ENCODE measurements at places on chromosomes 3 and 15. TPM values are rescaled to one million over a fixed set of nuclear protein-coding genes. Genes with fewer than 3 reads are reported as not detected.

GRCh38 chr3:161295325-161295724 is 74.2 kb downstream of the NMD3 start:
- H3K27ac ChIP-seq = no peak overlapping the region
- no peaks in the 10 kb centered on the region for H3K4me1 ChIP-seq
- H3K4me3 ChIP-seq = no peak overlapping the region
- no peaks in the 10 kb centered on the region for H3K36me3 ChIP-seq
- no peak for DNase-seq
- H3K27me3 ChIP-seq = no peaks in the 10 kb centered on the region

- no peaks in the 10 kb centered on the region for H3K36me3 ChIP-seq
- peak within 1 kb of the TSS; percentile 44 for H3K27ac ChIP-seq
These were observed at the start of gene CD86 for GRCh38 chr3:122055215-122055614. TSS of gene CD86 (plus strand) at chr3:122055362. CDS start at chr3:122055490, 128 bp downstream.

IDH2 gene
- 46.7 TPM for total RNA-seq

CASR gene
- not detected for total RNA-seq

ALDH1A2 gene
- total RNA-seq = 49.4 TPM

All from lower lobe of right lung (tissue), 2 donors.